Stimulated activated CD8-positive, alpha-beta memory T cell treated with anti-CD3 and anti-CD28 coated beads, Interleukin-15, amount 100 ng/mL, for 4 hours (primary cell): ENCODE measurements at places on chromosomes 12 and 14.

GRCh38 chr12:5254703-5255102, 177.2 kb upstream of the NTF3 start:
- DNase-seq: no peak

GRCh38 chr14:103416916-103417315, 31.7 kb downstream of the MARK3 start:
- DNase-seq: no peak

DNA sequence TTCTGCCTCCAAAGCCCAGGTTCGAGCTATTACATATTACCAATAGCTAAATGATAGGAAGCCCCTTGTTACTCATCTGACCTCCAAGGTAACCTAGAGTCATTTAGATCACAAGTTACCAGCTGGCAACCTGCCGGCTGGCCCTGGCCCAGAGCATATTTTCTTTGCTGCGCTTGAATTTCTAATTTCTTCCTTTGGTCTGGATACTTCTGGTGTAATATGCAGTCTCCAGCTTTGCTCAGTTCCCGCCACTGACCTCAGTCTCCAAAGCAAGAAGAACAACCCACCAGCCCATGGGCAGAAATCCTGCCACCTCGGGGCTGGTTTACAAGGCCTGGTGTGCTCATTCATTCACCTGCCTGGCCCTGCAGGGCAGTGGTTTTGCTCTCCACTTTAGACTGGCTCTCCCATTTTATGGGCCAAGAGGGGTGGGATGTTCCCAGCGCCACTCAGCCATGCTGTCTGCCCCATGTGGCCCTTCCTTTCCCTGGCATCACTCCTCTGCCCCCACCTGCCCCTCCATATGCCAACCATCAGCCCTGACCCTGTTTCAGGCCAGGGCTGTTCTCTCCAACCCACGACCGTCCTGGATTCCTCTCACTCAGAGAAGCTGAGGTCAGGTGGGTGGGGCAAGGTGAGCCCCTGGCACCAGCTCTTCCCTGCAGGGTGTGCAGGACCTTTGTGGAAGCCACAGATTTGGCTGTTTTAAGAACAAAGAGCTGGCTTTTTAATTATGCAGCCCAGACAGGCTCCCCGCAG, 76.0 kb downstream of the PRIMA1 start:
- no peak for DNase-seq

- no peak for DNase-seq
Observed at GRCh38 chr14:101120641-101121507, 217.4 kb upstream of the RTL1 start.

DNA sequence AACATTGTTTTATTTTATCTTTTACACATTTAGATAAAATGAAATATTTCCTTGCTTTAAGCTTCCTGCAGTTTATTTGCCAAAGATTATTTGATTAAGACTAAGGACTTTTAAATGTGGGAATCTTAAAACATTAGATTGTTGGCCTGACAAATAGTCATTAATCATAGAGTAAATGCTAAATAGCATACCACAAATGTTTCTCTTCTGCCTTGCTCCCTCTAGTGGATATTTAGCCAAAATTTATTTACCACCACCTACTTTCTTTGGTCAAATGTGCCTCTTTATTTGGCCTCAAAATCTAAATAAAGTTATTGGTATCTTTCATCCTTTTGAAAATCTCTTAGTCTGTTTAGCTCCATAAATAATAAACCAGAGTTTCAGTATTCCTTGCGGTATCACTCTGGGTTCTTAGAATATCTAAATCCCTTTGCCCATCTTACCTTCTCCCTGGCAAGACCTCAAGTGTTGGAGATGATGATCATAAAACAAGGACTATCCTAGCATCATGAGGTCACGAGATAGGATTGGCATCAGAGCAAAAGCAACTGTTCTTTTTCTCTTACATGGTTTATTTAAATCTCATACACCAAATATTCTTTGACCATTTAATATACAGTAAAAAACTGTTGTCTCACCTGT, 150.6 kb upstream of the AEBP2 start:
- DNase-seq: no peak

- DNase-seq: no peak
Observed at GRCh38 chr14:89566644-89567415, 149.8 kb upstream of the FOXN3 start.

DNA sequence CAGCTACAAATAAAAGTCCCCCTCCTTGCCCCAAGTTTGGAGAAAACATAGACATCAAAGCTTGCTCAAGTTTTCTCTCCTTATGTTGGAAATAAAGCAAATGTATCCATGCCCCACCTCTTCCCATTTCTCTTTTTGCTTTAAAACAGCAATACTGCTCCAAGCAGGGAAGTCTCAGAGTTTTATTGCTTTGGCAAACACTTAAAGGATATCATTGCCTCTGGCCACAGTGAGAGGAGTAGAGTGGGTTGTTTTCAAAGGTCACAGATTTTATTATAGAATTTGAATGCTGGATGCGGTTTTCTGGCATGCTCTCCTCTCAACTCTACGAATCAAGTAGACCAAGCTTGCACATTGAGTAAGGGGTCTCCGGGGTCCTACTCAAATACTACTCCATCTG, 149.7 kb downstream of the TTC7B start:
- no peak for DNase-seq
